ENCODE measurements at places on chromosomes 1 and 21. TPM values are rescaled to one million over a fixed set of nuclear protein-coding genes. Genes with fewer than 3 reads are reported as not detected.

Gene CYP2J2
- total RNA-seq = 0.09 TPM

Gene RSPH1
- not detected for total RNA-seq

Gene UMODL1
- not detected for total RNA-seq

Gene ADGRB2
- 11.3 TPM for total RNA-seq

Gene HRNR
- not detected for total RNA-seq

Gene SPRR2F
- not detected for total RNA-seq

Gene ANGPTL7
- total RNA-seq = 0.65 TPM

Measured in fibroblast of the aortic adventitia (primary cell).